ENCODE measurements at places on chromosomes 5 and 9.

DNA sequence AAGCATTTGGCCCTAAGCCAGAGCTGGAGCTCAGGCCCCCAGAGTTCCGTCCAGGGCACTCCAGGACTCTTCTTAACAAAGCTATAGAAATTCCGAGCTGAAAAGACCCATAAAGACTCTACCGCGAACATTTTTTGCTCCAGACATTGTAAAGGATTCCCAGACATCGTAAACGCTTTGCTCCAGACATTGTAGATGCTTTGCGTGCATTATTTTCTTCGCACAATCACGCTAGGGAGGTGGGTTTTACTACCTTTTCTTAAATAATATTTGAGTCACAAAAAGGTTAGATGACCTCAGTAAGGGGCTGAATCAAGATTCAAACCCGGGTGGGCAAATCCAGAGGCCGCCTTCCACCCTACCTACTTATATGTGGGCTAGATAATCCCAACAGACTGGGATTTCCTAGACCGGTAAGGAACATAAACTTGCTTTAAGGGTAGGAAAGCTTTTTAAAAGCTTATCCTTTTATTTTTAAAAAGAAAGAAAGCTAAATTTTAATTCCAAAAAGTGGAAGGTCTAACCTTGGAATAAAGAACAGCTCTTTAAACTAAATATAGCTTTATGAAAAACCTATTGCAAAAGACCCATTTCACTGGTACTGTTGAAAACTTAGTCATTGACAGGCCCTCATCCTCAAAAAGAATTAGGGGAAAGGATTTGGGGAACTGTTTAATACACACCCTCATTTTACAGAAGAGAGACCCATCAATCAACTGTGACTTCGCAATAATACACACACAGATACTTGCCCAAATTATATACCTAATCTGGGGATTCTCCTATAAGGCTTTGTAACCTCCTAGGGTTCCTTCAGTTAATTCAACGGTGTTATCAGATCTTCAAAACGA, 822 bp upstream of the TNIP1 start:
- DNase-seq, result no peak

GRCh38 chr5:148559461-148559860, 94.9 kb downstream of the HTR4 start:
- no peak for DNase-seq

GRCh38 chr9:134215699-134216448, 51.5 kb upstream of the RNU6ATAC start:
- DNase-seq, result no peak

DNA sequence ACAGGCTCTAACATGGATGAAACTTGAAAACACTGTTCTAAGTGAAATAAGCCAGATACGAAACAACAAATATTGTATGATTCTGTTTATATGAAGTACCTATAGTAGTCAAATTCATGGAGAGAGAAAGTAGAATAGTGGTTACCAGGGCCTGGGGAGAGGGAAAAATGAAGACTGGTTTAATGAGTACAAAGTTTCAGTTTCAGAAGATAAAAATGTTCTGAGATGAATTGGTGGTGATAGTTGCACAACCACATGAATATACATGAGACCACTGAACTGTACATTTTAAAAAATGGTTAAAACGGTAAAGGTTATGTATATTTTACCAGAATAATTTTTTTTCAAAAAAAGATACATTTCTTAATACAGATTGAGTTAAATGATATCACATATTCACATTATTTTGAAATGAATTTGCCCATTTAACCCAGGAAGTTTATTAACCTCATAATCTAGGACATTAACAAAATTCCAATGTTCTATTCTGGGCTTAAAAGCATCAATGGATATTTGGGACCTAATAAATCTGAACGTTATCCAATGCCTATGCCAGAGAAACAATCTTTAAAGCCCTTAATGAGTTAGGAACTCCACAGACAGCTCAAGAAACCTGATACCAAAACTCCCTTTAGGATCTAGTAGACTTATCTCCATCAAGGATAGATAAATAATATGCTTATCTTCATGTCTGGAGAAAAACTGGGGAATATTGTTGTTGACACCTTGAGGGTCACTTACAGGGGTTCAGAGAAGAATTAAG, 521.3 kb downstream of the EFNA5 start:
- no peak for DNase-seq

DNA sequence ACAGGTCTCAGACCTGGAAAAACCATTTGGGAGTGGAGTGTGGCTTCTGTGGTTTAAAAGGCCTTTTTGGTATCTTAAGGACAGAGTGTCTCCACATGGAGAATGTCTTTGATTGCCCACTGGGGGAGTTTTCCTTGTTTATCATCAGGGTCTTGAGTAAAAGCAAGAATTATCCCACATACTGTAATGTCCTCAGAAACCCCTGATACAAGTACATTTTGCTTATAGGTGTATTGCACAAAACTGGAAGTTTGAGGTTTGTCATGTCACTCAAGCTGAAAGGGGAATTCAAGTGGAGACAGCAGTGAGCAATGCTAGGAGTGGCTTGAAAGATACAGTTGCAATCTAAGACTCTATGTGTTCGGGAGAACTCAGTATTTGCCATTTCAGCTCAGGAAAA, 62.7 kb upstream of the GRAMD2B start:
- DNase-seq, result no peak

DNA sequence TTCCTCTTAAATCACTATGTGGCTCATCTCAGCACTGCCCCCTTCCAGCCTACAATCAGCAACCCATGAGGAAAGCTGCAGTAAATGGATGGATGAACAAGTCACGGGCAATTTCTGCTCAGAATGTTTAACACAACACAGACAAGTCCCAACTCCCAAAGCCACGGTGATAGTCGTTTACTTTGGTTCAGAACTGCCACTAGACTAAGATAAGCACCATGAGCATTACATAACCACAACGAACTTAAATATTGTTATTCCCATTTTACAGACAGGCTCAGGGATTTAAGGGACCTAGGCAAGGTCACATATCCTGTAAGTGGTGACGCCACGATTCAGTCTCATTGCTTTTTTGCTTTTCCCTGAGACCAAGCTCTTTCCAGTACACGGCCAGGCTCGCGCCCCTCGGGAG, 2.0 kb upstream of the SMIM27 start:
- DNase-seq, result no peak

- DNase-seq, result no peak
Measured at GRCh38 chr5:128014578-128014977, 69.0 kb upstream of the SLC12A2 start.

GRCh38 chr5:5418764-5419163, 3.7 kb upstream of the ICE1 start:
- DNase-seq, result no peak

Data from T-helper 1 cell (primary cell).